ENCODE measurements at places on chromosomes 3 and 15.

DNA sequence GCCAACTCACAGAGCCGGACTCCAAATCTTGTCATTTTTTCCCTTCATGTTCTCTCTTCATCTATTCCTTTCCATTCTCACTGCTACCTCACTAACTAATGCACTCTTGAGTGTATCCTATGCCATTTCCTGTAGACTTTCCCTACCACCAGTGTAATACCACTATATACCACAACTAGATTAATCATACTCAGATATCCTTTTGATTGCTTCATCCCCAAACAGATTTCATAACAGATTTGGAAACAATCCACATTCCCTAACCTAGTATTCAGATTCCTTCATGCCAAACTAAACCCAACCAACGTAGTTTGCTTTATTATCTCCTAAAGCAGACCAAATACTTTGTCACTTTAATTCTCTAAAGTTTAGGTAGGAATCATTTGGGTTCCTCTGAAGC, 2.6 kb upstream of the PLOD2 start:
- no peak for DNase-seq

GRCh38 chr3:123716411-123716810, 131.6 kb upstream of the HACD2 start:
- DNase-seq: no peak

DNA sequence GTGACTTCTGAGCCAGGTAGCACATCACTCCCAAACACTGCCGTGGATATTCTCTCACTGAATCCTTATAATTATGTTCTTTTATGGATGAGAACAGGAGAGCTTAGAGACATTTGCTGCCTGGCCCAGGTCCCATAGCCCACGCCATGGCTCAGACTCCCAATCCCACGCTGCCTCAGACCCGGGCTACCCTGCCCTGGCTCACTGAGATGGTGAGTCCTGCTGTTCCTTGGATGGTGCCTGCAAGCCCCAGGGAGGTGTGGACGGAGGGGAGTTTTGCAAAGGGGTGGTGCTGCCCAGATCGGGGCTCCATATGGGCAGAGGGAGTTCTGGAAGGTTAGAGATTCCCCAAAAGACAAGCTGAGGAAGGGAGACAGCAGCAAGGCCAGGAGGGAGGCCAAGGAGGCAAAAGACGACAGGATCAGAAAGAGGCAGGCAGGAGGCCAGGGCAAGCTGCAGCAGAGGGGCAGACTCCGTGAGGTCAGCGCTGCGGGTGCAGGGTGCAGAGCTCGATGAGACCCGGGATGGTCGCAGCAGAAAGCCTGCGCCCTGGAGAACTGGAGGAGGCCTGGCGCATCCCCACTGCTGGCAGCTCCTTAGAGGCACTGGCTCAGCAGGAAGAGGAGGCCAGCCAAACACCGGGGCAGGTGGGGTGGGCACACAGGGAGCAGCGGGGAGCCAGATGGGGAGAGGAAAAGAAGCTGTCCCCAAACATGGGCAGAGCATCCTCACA, 95.7 kb upstream of the ALDH1A3 start:
- DNase-seq: no peak

GRCh38 chr3:103499132-103499900, 1064.5 kb downstream of the ZPLD1 start:
- DNase-seq: no peak

DNA sequence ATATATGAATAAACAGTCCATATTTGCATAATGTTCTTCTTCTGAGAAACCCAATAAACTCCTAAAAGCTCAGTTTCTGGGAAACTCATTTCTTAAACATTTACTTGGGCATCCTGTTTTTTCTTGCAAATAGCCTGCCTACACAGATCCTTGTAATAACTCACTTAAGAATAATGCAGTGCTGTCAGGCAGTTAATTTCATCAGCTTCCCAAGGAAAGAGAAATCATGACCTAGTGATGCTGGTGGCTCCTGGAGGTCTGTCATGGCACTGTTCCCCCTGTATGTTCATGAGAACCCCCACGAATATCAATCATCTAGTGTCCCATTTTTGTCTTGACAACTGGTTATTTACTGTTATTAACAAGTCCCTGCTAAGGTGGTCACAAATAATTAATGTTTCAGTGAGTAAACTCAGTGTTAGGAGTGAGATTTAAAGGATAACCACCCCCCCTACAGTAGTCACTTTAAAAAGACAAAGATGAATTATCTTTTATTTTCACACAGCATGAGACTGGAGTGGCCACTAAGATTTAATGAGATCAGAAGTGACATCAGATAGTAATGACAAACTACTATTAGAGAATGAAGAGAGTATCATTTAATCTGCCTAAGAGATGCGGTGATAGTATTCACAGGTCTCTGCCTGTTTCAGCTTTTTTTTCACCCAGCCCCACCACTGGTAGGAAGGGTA, 279.5 kb upstream of the NECTIN3 start:
- no peak for DNase-seq

Measured in CD4-positive, alpha-beta T cell (primary cell).